Left colon (tissue), 2 donors: ENCODE measurements at places on chromosomes 2 and 18.

DNA sequence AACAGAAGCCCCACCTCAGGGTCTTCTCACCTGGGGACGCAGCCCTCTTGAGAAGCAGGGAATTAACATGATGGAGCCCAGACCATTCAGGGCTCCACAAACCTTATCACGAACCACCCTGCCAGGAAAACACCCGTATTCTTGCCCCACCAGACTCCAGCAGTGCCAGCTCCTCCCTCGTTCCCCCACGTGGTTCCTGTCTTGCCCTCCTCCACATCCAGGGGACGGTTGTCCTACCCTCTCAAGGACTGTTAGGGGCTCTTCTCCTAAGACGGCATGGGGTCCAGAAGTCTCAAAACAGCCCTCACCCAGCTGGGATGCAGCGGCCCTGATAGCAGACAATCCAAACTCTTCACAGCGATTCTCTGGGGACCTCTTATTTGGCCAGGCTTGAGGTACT, 372.2 kb upstream of the HS6ST1 start:
- DNase-seq = no peak

DNA sequence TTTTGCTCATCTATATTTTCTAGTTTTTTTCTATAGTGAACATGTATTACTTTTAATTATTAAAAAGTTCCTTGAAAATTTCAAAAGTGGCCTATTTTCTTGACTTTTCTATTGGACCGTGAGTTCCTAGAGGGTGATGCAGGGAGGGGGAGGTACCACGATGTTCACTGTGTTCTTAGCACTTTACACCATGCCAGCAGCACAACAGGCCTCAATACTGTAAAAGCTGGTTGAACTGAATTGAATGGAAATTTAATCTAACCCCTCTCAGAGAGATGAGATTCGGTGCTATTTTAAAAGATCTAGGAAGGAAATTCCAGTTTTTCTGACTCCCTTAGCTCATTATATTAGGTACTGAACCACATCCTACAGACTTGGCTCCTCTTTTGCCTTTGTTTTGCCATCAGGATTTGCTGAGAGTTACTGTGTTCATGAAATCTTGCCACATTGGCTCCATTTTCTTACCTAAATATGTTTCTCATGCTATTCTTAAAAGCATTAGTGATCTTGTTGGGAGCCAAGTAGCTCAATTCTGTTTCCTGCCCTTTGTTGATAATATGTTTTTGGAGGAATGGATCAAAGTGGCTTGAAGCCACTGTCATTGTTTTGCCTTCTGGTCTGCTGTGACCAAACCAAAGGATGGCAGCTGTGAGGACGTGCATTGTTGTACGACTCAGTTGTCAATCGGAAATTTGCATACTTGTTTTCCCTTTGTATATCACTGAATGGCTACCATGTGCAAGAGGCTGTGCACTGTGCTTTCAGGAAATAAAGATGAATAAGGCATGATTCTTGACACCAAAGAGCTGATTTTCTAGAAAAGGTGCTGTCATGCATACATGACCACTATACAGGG, 25.3 kb downstream of the MYO1B start:
- no peak for DNase-seq

- DNase-seq = no peak
Measured at GRCh38 chr18:76444446-76445105, 50.5 kb downstream of the ZNF516 start.

GRCh38 chr2:240302933-240303595, 132.4 kb upstream of the GPC1 start:
- DNase-seq = no peak

- no peak for DNase-seq
Measured at GRCh38 chr18:55432307-55433040, 155.5 kb downstream of the TCF4 start.

DNA sequence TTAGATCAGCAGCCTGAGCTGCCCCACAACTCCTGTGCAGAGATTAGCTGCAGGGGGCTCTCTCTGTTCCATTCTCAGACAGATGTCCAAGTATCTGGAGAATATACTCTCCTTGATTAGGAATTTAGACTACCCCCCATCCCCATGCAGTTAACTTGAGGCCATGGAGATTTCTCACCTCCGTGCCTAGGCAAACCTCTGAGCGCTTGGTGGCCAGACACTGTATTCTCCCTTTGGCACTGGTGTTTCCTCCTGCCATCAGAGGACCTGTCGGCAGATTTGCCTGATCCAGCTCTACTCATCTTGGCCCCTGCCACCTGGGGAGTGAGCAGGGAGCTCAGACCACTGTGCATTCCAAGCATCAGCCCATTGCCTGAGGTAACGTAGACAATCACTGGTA, 48.3 kb downstream of the ZNF804A start:
- no peak for DNase-seq

GRCh38 chr2:162821176-162821575, 17.4 kb downstream of the KCNH7 start:
- DNase-seq = no peak

DNA sequence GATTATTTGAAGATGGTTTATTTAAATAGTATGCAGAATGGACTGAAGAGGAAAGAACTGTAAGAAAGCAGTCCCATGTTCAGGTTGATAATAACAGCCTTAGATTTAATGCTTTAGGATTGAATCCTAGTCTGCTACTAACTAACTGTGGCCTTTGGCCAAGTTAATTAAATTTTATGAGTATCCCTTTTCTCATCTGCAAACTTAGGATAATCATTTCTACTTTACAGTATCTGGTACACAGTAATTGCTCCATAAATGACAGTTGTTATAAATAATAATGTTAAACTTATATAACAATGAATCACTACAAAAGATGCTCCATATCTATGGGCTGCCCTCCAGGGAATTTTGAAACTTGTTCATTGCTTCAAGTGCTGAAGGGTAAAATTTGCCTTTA, 41.0 kb downstream of the FAP start:
- no peak for DNase-seq

GRCh38 chr2:210584834-210585233, 28.4 kb downstream of the CPS1 start:
- DNase-seq = no peak

- DNase-seq = no peak
Measured at GRCh38 chr18:57276829-57277228, 75.5 kb upstream of the ST8SIA3 start.

DNA sequence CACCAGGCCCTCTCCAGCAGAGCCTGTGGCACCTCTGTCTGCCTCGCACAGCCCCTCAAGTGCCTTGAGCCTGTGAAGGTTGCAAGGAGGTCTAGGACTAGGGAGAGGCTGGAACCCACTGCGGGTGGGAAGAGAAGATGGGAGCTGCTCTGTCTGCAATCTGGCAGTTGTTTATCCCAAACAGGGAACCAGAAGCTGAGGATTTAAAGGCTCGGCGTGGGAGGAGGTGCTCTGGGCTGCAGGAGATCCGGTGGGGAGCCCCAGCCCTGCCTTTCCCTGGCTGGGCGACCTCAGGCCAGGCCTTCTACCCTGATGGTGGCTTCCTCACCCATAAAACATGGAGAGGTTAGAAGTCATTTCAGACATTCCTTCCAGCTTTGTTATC, 174.1 kb downstream of the SMAD7 start:
- DNase-seq = no peak

- DNase-seq = no peak
Measured at GRCh38 chr18:56748698-56749268, 97.6 kb downstream of the WDR7 start.

GRCh38 chr2:223418604-223419199, 183.5 kb downstream of the SCG2 start:
- no peak for DNase-seq

DNA sequence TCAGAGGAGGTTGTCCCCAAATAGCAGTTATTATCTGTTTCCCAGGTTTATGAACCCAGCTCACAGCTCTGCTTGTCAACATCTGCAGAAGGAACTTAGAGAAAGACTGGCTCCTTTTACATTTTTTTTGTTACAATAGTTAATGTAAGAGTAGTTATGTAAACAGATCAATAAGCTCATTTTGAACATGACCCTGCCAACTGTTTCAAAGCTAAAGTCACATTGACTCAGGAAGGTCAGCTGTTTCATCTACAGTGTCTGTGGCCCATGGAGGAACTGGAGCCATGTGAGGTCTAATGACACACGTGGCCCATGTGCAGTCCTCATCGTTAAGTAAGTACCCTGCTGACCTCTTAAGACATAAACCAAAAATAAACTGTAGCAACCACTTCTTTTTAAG, 97.1 kb downstream of the SH3RF3 start:
- DNase-seq = no peak

- DNase-seq = no peak
Measured at GRCh38 chr2:142989273-142990204, 112.1 kb downstream of the KYNU start.

DNA sequence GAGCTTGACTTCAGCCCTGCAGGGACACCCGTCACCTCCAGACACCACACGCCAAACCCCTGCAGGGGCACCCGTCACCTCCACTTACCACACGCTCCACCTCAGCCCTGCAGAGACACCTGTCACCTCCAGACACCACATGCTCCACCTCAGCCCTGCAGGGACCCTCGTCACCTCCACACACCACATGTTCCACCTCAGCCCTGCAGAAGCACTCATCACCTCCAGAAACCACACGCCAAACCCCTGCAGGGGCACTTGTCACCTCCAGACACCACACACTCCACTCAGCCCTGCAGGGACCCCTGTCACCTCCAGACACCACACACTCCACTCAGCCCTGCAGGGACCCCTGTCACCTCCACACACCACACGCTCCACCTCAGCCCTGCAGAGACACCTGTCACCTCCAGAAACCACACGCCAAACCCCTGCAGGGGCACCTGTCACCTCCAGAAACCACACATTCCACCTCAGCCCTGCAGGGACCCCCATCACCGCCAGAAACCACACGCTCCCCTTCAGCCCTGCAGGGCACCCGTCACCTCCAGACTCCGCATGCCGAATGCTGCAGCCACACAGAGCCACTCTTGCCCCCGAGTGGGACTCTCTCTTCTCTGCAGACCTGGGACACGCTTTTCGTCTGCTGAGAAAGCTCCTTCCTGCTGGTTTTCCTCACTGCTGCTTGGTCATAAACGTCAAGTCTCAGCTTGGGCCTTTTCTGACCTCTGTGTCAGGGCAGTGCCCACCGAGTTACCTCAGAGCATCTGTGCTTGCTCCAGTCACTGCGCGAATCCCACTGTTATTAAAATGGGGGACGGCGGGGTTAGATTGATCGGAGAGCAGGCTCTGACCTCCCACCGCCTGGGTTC, 77.5 kb upstream of the SALL3 start:
- DNase-seq = no peak

- DNase-seq = no peak
Measured at GRCh38 chr2:53257287-53257686, 510.3 kb upstream of the CHAC2 start.

DNA sequence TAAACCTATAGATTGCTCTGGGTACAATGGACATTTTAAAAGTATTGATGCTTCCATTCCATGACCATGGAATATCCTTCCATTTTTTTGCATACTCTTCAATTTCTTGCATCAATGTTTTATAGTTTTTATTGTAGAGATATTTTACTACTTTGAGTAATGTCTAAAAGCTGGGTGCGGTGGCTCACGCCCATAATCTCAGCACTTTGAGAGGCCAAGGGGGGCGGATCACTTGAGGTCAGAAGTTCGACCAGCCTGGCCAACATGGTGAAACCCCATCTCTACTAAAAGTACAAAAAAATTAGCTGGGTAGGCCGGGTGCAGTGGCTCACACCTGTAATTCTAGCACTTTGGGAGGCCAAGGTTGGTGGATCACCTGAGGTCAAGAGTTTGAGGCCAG, 88.5 kb downstream of the TLK1 start:
- peak; percentile 46 for DNase-seq

DNA sequence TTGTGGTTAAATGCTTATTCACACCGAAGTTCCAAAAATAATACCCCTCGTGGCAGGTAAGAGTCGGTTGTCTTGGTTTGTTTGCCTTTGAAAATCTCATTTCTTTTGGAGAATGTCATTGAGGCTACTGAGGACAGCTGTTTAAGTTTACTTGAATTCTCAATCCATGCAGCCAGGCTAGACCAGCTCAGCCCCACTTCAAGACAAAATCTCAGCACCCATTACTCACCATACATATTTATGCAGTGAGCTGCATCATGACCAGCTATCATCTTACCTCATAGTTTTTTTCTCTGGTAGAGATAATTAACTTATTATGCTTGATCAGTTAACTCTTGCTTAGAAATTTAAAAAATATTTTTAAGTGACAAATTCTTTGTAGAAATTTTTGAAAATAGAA, 115.9 kb downstream of the HAUS1 start:
- DNase-seq = no peak

DNA sequence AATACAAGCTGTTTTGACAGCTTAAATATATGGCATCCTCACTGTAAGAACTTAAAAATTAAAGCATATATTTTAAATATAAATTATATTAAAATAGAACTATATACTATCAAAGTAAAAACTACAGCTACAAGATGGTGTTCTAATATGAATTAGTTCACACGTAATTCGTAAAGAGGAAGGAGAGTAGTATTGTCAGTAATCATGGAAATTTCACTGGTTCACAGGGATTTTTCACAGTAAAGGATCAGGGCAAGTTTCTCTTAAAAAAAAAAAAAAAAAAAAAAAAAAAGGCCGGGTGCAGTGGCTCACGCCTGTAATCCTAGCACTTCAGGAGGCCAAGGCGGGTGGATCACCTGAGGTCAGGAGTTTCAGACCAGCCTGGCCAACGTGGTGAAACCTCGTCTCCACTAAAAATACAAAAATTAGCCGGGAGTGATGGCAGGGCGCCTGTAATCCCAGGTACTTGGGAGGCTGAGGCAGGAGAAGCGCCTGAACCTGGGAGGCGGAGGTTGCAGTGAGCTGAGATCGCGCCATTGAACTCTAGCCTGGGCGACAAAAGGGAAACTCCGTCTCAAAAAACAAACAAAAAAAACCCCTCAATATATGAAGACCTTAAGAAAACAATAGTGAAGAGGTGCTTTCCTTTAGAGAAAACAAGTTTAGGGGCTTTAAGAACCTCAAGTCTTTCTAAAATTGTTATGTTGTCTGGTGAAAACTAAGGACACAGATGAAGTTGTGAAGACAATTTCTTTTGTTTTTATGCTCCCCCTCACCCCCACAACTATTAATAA, 32.5 kb downstream of the PNO1 start:
- DNase-seq = no peak

DNA sequence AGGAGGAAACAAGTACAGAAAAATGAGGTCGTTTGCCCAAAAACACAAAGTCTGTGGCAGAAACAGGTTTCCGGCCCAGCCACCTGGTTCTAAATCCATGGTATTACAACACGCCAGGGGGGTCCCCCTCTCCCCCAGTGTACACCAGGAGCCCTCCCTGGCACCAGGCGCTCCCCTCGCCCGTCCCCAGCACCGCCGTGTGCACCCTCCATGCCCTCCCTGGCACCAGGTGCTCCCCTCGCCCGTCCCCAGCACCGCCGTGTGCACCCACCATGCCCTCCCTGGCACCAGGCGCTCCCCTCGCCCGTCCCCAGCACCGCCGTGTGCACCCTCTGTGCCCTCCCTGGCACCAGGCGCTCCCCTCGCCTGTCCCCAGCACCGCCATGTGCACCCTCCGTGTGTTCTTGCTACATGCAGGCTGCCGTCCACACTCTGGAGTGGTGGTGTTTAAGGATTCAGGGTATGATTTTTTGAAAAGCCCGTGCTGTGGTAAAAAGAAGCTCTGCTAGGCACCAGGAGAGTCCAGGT, 59.8 kb upstream of the NFATC1 start:
- DNase-seq = no peak

GRCh38 chr2:205682239-205682970, at the start of gene NRP2:
Gene NRP2 (plus strand): TSS chr2:205682501. CDS start chr2:205683291, 790 bp downstream.
- DNase-seq = peak; percentile 86
